Nephron progenitor cell (in vitro differentiated cells): ENCODE measurements at places on chromosomes 13 and 19.

GRCh38 chr19:22625266-22626035 lies 8.7 kb upstream of the ZNF492 start:
- DNase-seq: no peak

- no peak for DNase-seq
These were observed 379.9 kb downstream of the LIG4 start for GRCh38 chr13:107835339-107836018.

- no peak for DNase-seq
These were observed 1193.5 kb downstream of the PCDH9 start for GRCh38 chr13:66036636-66037035.

GRCh38 chr19:41860419-41861115 lies 512 bp downstream of the RPS19 start:
- DNase-seq: no peak

DNA sequence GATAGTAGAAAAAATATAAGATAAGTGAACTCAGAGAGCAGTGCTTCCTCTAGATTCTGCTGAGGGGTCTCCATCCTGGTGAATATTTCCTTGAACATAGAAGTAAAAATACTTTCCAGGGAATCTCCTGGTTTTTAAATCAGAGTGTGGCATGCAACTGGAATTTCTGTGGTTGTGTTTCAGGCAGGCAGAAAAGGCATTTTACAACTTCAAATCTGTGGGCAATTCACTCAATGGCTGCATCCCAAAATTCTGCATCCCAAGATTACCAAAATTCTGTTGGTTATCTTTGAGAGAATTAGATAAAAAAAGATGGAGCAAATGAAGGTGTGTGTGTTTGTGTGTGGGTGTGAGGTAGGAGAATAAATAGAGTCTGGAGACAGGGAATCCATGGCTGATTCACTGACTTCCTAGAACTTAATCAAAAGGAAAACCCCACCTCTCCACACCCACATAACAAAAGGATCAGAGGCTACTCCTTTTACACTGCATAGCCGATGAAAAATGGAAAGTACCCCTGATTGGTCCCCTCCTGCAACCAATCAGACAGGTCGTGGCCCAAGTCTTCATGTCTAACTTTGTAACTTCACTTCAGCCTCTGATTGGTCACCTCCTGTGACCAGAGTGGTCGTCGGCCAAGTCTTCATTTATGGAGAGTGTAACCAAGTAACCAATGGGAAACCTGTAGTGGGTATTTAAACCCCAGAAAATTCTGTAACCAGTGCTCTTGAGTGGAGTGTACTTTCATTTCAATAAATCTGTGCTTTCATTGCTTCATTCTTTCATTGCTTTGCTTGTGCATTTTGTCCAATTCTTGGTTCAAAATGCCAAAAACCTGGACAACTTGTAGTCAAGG lies 112.8 kb downstream of the DLEU7 start:
- DNase-seq: no peak

- DNase-seq: peak; percentile 72
These were observed at the start of gene KISS1R for GRCh38 chr19:917323-918151. Gene KISS1R (plus strand): TSS chr19:917333. CDS start chr19:917503, 170 bp downstream.

GRCh38 chr19:3071768-3072167 lies 9.5 kb upstream of the TLE5 start:
- DNase-seq: no peak

- no peak for DNase-seq
These were observed 34.8 kb downstream of the DGKH start for GRCh38 chr13:42083138-42083770.

DNA sequence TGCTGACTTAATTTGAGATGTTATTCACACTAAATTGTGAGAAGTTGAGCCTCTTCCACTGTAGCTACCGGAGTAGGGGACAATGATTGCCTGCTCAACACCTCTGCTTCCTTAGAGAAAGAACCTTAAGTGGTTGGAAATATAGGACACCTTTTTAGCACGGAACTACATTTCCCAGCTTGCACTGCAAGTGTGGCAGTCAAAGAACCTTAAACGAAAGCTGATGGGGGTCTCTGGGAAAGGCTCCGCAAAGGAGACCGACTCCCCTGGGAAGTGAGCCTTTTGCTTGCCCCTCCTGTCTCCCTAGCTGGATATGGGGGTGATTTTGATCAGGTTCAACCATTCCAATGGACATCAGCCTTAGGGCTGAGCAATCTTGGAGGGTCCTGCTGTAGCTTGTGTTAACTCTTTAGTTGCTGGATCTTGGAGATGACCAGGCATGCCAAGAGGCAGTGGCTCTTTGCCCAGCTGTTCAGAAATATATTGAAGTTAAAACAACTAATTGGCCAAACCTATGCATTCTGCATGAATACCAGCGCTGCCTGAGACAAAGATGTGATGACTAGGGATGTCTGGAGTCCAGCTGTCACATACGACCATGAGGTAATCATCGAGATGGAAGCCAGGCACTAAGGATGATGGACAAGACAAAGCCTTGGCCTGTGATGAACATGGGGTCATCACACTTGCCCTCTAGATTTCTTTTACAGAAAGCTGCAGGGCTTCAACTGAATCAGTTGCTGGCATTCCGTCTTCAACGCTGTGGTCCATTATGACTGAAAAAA lies 286.5 kb downstream of the FOXO1 start:
- DNase-seq: no peak

- peak; percentile 69 for DNase-seq
These were observed 1.5 kb downstream of the CERS1 start for GRCh38 chr19:18894254-18895037.

DNA sequence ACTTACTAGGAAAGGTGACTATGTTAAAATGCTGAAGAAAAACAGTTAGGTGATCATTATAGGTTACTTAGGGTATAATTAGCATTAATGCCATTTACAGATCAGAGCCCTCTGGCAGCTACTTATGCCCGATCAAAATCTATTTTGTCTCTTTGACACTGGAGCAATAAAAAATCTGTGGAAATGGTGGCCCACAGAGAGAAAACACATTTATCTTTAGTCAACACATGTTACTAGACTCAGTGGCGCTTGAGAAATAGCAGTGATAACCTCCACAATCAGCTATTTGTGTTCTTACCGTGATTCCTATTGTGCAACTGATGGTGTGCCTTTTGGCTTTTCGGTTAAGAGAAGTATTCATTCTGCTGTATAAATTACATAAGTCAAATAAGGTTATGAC lies 1519.6 kb downstream of the PCDH9 start:
- no peak for DNase-seq

- no peak for DNase-seq
These were observed 464.6 kb downstream of the PCDH9 start for GRCh38 chr13:66765559-66765958.

GRCh38 chr13:105073041-105073440 lies 1462.4 kb downstream of the EFNB2 start:
- DNase-seq: no peak

DNA sequence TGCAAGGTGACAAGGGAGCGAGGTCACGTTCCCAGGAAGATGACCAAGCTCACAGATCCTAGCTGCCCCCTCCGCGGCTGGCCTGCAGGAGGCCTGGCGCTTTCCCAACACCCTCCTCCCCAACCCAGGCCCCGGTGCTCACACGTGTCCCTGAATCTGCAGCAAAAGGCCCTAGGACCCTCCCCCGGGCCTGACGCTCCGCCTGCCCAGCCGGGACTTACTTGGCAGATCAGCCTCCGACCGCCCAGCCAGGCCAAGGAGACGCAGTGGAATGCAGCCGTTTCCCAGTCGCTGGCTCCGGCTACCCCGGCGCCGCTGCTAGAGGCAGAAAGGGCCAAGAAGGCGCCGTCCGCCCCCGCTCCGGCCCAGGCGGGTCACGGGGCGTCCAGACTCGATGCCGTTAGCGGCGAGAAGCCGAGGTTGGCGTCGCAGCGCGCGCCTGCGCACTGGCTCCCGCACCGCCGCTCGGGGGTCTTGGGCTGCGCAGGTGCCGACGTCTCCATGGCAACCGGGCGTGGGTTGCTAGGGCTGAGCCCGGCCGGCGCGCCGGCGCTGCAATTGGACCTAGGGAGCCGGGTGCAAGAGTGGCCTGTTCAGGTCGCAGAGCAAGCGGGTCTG lies at the start of gene PNMA8A:
Gene PNMA8A, minus strand, starts transcription at position 448 of the 618 bp plus-strand sequence. CDS start 528 bp downstream, outside the sequence.
- DNase-seq: peak; percentile 94
